Inflammatory macrophage treated with lipopolysaccharide for 1 hour (primary cell): ENCODE measurements at places on chromosomes 7 and 10.

DNA sequence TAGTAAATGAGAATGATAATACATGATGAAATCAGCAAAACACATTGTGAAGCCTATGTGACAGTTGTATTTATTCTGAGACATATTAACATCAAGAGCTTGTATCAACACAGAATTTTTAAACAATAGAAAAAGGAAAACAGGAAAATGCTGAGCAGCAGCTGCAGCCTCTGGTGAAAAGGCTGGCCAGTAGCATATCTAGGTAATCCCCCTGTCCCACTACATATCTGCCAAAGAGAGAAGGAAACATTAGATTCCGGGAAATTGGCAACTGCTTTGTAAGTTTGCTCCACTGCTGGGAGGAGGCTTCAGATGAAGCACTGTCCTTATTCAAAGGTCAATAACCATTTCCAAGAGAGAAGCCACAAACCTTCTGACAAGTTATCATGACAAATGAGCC is 89.4 kb downstream of the RALA start:
- no peak for DNase-seq

DNA sequence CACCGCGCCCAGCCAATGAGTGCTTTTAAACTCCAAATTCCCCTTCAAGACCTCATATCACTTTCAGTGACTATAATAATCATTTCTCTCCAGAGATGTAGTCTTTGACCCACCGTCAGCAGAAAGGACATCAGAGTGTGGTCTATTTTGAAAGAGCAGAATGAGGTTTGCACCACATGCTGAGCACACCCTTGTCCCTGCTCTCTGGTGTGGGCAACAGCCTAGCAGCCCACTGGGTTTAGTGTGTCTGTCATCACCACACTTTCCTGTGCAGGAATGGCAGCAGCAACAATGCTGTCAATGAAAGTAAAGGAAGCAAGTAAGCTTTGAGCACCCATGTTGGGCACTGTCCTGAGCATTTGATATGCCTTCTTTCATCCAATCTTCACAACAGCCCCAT is 122.4 kb downstream of the PLXNA4 start:
- no peak for DNase-seq

DNA sequence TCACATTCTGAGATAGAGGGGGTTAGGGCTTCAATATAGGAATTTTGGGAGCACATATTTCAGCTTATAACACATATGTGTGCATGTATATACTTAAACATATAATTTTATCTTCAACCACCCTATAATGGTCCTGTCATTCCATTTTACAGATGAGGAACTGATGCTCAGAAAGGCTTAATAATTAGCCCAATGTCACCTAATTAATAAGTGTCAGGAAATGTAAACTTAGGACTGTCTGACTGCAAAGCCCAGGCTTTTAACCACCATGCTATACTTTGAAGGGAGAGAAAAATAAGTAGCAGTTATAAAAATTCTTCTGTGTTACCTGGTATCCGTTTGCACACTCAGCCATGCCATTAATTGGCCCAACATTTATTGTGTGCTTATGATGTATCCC is 172.6 kb downstream of the SKIDA1 start:
- no peak for DNase-seq

- DNase-seq: no peak
Measured at GRCh38 chr10:114308531-114309363, 69.7 kb downstream of the VWA2 start.

DNA sequence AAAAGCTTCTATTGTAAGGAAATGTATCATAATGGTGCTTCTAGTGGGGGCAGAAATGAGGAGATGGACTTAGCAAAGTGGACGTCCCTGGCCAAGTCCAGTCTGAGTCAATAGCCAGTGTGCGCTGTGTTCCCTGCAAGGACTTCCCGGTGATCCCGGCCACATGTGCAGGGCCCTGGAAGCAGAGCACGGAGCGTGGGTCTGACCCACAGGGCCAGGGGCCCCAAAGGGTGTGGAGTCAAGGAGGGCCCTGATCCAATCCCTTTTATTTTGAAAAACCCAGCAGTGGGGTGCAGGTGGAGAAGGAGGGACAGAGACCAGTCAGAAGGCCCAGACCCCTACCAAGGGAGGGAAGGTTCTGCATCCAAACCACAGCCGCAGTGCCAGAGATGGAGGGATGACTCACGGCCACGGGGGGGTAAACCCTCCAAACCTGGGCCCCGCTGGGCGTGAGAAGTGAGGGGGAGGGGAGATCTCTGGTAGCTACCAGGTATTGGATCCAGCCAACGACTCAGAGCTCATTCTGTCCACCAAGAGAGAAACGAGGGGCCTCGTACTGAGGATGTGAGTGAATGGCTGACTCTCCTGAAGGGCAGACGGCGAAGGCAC is 57.2 kb upstream of the VIPR2 start:
- DNase-seq: no peak

GRCh38 chr7:158705234-158705850 is 738 bp upstream of the NCAPG2 start:
- DNase-seq: peak; percentile 12

DNA sequence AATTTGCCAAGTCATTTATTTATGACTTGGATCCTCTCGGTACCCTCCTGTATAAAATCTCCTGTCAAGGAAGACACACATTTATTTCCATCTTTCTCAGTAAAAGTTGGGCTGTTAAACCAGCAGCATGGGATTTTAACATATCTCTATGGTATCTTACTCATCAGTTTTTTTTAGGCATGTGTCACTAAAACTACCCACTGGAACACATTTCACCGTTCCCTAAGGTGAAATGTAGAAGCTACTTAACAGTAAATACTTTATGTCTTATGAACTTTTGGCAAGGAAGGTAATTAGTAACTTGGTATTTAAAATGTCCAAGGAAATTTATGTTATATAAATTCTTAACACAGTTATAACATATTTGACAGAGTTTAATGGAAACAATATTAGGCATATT is 152.5 kb upstream of the HDAC9 start:
- no peak for DNase-seq

- DNase-seq: no peak
Measured at GRCh38 chr10:53536322-53536721, 763.7 kb upstream of the MBL2 start.

- DNase-seq: no peak
Measured at GRCh38 chr7:47266799-47267198, 315.1 kb downstream of the TNS3 start.

- DNase-seq: no peak
Measured at GRCh38 chr7:157691586-157692459, 355.0 kb downstream of the DNAJB6 start.
